ENCODE measurements at places on chromosomes 12 and 14. TPM values are rescaled to one million over a fixed set of nuclear protein-coding genes. Genes with fewer than 3 reads are reported as not detected.

SIX4 gene
- 0.20 TPM for total RNA-seq

CFAP73 gene
- 0.20 TPM for total RNA-seq

TC2N gene
- 52.5 TPM for total RNA-seq

COX8C gene
- total RNA-seq: not detected

ACSS3 gene
- total RNA-seq: 0.68 TPM

ARHGEF40 gene
- 2.3 TPM for total RNA-seq

FAM90A1 gene
- total RNA-seq: 0.16 TPM

RPGRIP1 gene
- total RNA-seq: not detected

BLTP3B gene
- 13.5 TPM for total RNA-seq

EID3 gene
- 0.76 TPM for total RNA-seq

KCNA1 gene
- not detected for total RNA-seq

SLC6A13 gene
- not detected for total RNA-seq

LPAR5 gene
- 18.9 TPM for total RNA-seq

SIX6 gene
- not detected for total RNA-seq

SLC25A47 gene
- not detected for total RNA-seq

SCARB1 gene
- total RNA-seq: 10.2 TPM

FAM161B gene
- 1.6 TPM for total RNA-seq

KRT72 gene
- not detected for total RNA-seq

HOXC4 gene
- total RNA-seq: 5.1 TPM

TAS2R42 gene
- not detected for total RNA-seq

KIF26A gene
- total RNA-seq: 1.00 TPM

MAPKAPK5 gene
- 24.0 TPM for total RNA-seq

PRB2 gene
- not detected for total RNA-seq

MSI1 gene
- total RNA-seq: 0.28 TPM

SOCS4 gene
- total RNA-seq: 11.0 TPM

RACGAP1 gene
- total RNA-seq: 47.6 TPM

E2F7 gene
- total RNA-seq: 4.0 TPM

TCL1B gene
- not detected for total RNA-seq

ASPG gene
- total RNA-seq: 59.2 TPM

SLC38A4 gene
- 2.4 TPM for total RNA-seq

ZNF891 gene
- total RNA-seq: 0.64 TPM
